Iris pigment epithelial cell (primary cell): ENCODE measurements at places on chromosomes 5 and 9.

- DNase-seq, result peak; percentile 56
Measured at GRCh38 chr9:27548055-27548741, 18.6 kb upstream of the MOB3B start.

DNA sequence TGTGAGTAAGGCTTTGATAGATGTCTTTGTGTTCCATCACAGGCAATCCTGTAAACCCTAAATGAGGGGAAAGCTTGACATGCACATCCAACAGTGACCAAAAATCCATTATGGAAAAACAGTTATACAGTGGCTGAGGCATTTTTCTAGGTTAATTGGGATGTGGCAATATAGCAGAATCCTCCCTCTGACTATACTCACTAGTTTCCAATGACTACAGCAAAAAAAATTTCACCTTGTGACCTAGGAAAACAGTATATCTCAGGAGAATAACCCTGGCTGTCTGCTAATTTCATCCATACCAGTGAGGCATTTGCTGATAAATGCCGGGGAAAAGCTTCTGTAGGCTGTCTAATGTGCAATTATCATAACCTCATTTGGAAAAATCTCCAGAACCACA is 49.9 kb upstream of the SNCAIP start:
- peak; percentile 74 for DNase-seq

DNA sequence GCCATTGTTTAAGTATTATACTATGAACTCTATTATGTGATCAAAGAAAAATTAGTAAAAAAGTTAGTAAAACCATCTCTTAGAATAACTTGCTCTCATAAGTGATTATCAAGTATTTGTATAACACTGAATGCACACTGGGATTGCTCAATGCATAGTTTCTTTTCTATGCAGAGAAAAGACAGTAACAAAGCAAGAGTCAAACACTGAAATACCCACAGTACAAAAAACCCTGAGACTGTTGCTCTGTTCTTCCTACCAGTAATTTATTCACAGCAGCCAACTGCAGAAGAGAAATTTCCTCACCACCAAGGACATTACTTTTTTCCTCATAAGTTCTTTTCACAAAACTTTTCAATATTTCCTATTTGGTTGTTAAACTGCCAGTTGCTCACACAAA is 634.4 kb downstream of the DTWD2 start:
- no peak for DNase-seq

GRCh38 chr5:66680804-66681203 is 84.6 kb downstream of the MAST4 start:
- no peak for DNase-seq

DNA sequence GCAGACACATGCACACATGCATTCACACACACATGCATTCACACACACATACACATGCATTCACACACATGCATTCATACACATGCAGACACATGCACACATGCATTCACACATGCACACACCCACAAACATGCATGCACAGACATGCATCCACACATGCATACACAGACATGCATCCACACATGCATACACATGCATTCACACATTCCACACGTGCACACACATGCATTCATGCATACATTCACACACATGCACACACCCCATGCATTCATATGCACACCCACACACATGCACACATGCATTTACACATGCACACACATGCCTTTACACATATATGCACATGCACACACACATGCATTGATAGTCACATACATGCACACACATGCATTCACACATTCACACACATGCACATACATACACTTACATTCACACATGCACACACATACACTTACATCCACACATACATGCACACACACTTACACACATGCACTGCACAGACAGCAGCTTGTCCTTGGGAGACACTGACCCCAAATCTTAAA is 106.4 kb downstream of the COL5A1 start:
- no peak for DNase-seq
